Activated CD4-positive, alpha-beta memory T cell treated with anti-CD3 and anti-CD28 coated beads for 36 hours (primary cell): ENCODE measurements at places on chromosomes 4 and X.

DNA sequence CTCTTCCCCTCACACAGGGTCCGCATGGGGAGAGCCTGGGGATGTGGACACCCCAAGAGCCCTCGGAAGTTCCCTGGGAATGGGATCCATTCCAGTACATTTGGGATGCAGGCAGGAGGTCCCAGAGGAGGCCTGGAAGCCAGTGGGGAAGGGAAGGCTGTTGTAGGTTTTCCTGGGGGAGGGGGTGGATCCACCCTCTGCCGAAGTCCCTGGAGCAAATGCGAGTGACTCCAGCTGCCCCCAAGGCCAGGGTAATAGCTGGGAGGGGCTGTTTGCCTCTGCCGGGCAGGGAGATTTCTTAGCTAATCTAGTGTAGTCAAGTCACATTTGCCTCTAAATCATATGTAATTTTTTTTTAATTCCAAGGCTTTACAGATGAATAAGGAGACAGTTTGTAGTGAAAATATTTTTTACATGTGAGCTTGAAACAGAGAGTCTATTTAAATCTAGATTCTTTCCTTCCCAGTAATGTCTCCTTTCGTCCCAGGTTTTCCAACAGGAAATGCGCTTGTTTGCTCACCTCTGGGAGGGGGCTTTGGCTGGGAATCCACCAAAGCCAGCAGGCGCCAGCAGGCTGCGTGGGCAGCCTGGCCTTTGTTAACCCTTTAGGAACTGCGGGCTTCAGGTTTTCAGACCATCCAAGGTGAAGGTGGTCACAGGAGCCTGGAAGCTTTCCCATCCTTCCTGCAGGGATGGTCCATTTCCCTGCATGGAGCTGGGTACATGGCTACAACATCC lies 26.8 kb downstream of the SH3TC1 start:
- no peak for DNase-seq

DNA sequence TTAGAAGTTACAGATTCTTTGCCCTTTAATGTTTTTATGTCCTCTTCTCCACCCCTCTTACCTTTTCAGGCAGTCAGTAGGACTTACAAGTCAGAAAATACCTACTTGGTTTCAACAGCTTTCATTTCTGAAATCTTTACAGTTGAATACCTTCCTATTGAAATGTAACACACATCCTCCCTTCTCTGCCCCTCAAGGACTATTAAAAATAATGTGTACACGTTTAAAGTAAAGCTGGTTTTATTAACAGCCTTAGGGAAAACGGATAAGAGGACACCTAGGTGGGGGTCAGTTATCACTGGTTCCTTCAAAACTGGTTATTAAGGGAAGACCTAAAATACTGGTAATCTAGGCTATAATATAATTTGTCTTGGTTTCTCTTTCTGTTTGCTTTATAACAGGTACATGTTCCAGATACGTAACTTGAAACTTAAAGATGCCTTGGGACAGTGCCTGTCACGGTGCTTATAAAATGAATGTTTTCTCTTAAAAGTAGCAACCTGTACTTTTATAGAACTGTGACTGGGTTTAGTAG lies 1.8 kb downstream of the CCSER1 start:
- no peak for DNase-seq

- no peak for DNase-seq
Measured at GRCh38 chr4:144902614-144903013, 195.4 kb downstream of the ANAPC10 start.

- peak; percentile 18 for DNase-seq
Measured at GRCh38 chrX:48695534-48695896, 1.0 kb upstream of the SUV39H1 start.

GRCh38 chr4:105971036-105971435 lies 75.8 kb downstream of the NPNT start:
- DNase-seq, result no peak

DNA sequence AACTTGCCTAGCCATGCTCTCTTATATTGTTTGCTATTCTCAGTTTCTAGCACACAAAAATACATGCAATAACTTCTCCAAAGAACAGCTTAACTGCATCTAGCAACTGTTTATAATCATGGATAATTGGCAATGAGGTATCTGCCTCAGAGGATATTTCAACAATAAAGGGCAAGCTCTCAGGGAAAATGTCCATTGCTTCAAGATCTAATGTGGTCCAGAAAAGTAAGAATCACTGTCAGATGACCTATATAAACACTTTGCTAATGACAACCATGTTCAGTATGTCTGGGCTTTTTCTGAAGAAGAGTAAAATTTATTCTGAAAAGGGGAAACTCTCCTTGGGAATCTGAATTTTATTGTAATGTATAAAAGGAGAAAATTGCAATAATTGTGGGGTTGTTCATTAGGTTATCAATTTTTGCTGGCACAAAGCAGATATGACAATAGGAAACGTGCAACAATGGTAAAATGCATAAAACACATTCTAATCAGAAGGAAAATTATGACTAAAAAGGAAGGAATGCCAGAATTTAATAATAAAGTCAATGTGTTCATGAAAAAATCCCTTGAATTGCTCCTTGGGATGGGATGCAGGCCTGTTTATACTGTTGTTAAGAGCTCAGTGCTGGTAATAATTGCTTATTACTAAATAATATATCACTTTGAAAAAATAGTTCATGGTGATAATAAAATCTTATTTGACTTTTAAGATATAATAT lies 90.3 kb downstream of the ANTXR2 start:
- DNase-seq, result no peak

- DNase-seq, result no peak
Measured at GRCh38 chr4:1384675-1385372, 21.4 kb downstream of the NKX1-1 start.

GRCh38 chr4:147863111-147863747 lies 131.3 kb downstream of the ARHGAP10 start:
- DNase-seq, result no peak

DNA sequence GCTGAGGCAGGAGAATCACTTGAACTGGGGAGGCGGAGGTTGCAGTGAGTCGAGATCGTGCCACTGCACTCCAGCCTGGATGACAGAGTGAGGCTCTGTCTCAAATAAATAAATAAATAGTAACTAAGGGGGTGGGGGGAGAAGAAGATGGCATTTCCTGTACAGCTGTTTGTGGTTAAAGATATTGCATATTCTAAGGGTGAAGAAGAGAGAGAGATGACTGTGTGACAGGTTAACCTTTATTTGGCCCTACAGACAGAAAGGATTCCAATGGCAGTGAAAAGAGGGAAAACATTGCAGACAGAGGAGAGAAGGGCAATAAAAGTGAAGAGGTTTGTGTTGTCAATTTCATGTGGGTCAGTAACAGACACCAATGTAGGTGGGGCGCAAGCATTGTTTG lies 9.4 kb downstream of the TASL start:
- DNase-seq, result no peak

DNA sequence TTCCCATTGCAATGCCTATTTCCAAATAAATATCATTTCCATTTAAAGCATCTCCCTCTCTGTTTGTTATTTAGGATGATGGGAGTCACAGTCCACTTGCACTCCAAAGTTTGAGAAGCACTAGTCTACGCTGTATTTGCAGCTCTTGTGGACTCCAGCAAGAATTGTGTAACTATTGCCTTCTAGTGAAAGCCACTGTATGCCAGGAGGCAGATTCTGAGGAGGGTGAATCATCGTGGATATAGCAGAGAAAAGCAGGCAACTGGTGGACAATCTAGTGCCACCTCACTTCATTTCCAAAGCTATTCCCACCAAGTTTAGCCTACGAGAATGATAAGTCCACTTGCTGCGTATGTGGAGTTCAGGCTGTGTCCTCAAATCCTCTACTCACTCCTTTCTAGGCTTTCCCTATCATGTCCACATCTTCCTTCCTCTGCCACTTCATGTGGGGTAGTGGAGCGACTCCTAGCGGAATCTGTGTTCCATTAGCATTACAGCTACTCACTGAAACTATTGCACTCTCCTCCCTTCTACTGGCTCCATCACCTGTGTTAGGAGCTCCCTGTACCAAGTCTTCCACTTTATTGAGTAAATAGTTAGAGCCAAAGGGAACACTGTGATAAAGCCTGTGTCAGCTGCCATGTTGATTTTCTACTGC lies 501.8 kb upstream of the GALNT7 start:
- no peak for DNase-seq

DNA sequence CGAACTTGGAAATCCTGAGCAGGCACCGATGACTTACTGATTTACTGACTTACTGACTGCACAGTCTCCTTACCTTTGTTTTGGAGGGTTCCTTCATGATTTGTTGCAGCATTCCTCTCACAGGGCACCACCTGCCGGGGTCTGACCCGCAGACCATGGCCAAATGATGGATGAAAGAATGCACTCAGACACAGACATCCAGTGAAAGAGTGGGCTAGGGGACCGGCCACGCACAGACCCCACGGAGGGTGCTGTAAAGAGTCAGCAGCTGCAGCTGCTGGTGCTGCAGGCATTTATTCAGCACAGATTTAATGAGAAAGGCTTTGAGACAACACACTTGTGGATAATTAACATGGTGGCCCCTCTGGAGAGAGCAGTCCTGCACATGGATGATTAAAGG lies 3.4 kb downstream of the MAGEB5 start:
- no peak for DNase-seq

GRCh38 chr4:8917321-8917811 lies 45.7 kb upstream of the HMX1 start:
- DNase-seq, result no peak

GRCh38 chrX:141791856-141792255 lies 46.3 kb upstream of the MAGEC3 start:
- no peak for DNase-seq

GRCh38 chr4:112956484-112956896 lies 93.0 kb upstream of the ANK2 start:
- DNase-seq, result no peak

- DNase-seq, result no peak
Measured at GRCh38 chr4:179344861-179345260, 1902.6 kb upstream of the AGA start.

DNA sequence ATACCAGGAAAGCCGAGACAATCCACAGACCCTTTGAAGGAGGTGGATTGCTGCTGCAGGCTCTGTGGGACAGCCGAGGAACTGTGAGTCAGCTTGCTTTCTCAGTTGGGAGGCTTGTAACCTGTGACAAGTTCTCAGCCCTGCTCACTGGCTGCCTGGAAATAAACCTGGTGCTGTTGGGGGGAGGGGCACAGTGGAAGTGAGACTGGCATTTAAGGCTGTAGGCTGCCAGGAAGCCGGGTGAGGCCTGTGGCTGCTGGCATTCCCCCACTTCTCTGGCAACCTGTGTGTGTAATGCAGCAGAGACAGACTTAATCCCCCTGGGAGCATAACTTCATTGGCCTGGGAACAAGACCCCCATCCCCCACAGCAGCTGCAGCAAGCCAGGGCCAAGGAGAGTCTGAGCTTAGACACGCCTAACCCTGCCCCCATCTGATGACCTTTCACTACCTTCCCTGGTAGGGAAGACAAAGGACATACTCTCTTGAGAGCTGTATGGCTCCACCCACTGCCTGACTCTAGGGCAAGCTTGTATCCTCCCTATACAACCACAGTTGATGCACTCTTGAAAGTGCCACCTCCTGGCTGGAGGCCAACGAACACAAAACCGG lies 64.1 kb downstream of the ALPK1 start:
- peak; percentile 42 for DNase-seq

GRCh38 chr4:5906191-5906590 lies 13.3 kb upstream of the CRMP1 start:
- DNase-seq, result no peak

GRCh38 chr4:139819082-139819481 lies 153.5 kb downstream of the MGST2 start:
- DNase-seq, result no peak

DNA sequence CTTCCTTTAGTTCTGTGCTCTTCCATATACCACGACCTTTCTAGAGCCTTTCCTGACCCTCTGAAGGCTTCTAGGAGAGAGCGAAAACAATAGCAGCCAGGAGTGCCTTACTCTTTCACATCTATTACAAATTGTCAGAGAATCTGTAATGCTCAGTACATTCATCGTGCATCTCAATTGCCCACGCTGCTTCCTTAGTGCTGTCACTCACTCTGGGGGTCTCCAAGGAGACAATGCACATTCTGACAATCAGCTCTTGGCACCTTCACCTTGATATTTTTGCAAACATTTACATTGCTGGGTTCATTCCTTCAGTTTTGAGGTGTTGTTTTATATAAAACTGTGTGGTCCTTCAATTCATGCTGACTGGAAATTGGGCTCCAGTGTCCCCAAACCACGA lies 110.1 kb upstream of the GPR101 start:
- DNase-seq, result no peak

DNA sequence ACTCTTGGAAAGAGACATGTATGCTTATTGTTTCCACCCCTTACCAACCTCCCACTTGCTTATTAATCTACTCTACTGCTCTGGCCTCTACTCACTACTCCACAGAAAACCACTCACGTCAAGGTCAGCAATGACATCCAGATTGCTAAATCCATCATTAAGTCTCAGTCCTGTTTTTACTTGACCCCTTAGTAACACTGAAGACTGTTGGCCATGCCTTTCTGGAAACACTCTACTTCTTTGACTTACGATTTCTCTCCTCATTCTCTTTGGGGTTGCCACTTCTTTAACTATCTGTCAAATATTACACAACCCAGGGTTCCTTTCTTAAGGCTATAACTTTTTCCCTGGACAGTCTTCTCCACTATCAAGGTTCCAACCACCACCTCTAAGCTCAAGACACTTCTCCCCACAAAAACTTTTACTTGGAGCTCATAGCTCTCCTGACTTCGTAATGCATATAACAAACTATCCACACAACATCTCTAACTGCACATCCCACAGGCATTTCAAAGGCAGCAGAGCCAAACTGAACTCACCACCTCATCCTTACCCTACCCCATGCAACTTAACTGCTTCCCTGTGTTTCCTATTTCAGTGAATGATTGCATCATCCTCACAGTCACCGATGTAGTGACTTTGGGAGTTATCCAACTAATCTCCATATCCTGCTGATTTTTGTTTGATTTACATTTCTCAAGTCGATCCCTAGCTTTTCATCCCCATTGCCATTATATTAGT lies 15.8 kb upstream of the MAGEA4 start:
- DNase-seq, result no peak

DNA sequence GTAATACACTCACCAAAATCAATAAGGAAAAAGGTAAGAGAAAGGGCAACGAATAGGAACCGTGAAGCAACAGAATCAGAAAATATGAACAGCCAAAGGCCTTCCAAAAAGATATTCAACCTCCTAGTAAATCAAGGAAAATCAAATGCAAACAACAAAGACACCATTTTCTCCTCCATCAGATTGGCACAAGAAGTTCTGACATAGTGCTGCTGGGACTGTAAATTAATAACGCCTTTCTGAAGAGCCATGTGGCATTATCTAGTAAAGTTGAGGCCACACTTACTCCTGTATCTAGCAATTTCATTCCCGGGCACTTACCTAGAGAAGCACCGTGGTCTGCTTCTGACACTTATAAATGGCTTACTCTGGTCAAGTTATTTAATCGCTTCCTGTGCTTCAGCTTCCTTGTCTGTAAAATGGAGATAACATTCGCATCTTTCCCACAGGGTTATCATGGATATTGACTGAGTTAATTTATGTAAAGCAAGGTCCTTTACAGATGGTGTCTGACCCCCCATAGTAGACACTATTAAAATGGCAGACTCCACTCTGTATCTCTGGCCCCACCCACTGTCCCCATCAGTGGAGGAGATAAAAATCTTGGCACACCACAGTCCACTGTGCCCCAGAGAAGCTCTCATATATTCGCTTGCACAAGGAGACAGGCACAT lies 20.5 kb upstream of the ENPP6 start:
- no peak for DNase-seq
